Psoas muscle (tissue), 8 donors: ENCODE measurements at places on chromosomes 1 and 21.
A peak's percentile ranks its signal among the peaks of the same experiment; 100 is the strongest.

DNA sequence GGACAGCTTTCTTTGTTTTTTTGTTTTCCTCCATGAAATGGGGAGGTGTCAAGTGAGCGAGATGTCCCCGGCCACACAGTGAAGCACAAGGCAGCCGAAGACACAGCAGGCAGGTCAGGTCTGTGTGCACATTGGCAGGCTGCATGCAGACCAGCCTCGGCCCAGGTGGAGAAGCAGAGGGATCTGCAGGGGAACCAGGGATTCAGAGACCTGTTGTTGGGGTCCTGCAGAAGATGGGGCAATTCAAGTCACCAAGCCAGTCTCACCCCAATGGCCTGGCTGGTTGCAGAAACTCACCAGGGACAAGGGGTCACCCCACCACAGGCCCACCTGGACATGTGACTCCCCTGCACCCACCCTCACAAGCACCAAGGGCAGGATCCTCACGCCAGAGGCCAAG lies 4.0 kb upstream of the ABCG1 start:
- H3K36me3 ChIP-seq, result no peaks in the 10 kb centered on the region
- H3K4me3 ChIP-seq, result no peak overlapping the region
- no peak overlapping the region for H3K27ac ChIP-seq
- DNase-seq, result no peak

- H3K36me3 ChIP-seq, result no peaks in the 10 kb centered on the region
- peaks cover 64% of the 10 kb centered on the region for H3K4me1 ChIP-seq
- H3K4me3 ChIP-seq, result no peak overlapping the region
- no peaks in the 10 kb centered on the region for H3K27me3 ChIP-seq
- peak overlapping the region; percentile 80 for H3K27ac ChIP-seq
Observed at GRCh38 chr1:59445040-59445439, 148.1 kb downstream of the FGGY start.

- no peaks in the 10 kb centered on the region for H3K4me1 ChIP-seq
- H3K27me3 ChIP-seq, result no peaks in the 10 kb centered on the region
- no peak overlapping the region for H3K4me3 ChIP-seq
- H3K27ac ChIP-seq, result no peak overlapping the region
Observed at GRCh38 chr21:40372506-40372905, 474.5 kb downstream of the DSCAM start.

DNA sequence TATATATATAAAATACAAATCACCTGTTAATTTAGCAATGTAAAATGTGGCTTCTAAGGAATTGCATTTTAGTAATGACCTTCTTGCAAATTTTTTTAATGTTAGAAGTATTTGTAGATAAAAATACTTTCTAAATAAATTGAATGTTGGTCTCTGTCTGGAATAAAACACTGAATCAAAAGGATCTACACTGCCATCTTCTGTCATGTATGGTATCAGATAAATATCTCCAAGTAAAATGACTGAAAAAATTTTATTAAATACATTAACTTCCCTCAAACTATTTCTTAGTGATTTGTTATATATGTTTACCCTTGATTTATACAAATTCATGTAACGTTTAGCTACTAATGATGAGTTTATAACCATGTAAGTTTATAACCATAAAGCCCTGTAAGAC lies 2029.3 kb downstream of the MRPL39 start:
- H3K36me3 ChIP-seq, result no peaks in the 10 kb centered on the region
- H3K27ac ChIP-seq, result no peak overlapping the region
- H3K27me3 ChIP-seq, result no peaks in the 10 kb centered on the region
- no peak overlapping the region for H3K4me3 ChIP-seq
- DNase-seq, result no peak
- H3K4me1 ChIP-seq, result no peaks in the 10 kb centered on the region

DNA sequence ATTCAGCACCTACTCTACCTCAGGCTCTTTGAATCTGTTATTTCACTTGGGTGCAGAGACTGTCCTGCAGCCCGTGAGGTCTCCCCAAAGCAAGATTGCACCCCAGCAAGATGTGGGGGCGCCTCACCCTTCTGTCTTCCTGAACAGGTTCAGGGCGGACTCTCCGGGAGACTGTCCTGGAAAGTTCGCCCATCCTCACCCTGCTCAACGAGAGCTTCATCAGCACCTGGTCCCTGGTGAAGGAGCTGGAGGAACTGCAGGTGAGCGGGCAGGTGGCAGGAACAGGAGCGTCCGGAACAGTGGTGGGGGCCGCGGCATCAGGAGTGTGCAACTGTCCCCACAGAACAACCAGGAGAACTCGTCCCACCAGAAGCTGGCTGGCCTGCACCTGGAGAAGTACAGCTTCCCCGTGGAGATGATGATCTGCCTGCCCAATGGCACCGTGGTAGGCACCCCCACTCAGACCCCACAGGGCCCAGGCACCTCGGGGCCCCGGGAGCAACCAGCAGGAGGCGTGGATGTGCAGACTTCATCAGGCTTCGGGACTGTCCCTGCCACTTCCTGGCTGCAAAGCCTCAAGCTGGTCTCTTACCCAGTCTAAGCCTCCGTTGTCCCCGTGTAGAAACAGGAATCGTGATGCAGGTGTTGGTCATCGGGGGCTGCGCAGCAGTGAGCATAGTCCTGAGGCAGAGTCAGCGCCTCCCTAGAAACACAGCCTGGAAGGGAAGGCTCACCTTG lies 5.9 kb upstream of the MTFR1L start:
- no peak overlapping the region for H3K27ac ChIP-seq
- peaks cover 17% of the 10 kb centered on the region for H3K4me1 ChIP-seq
- no peak for DNase-seq
- no peaks in the 10 kb centered on the region for H3K27me3 ChIP-seq

GRCh38 chr1:34165422-34165921 lies 442 bp upstream of the CSMD2 start:
- H3K27ac ChIP-seq, result no peak overlapping the region
- H3K4me1 ChIP-seq, result peaks cover 7% of the 10 kb centered on the region
- H3K27me3 ChIP-seq, result peaks cover 93% of the 10 kb centered on the region
